ENCODE measurements at places on chromosomes 6 and 20. TPM values are rescaled to one million over a fixed set of nuclear protein-coding genes. Genes with fewer than 3 reads are reported as not detected.

The NCOA3 gene
- 22.3 TPM for polyA plus RNA-seq

The ADGRF1 gene
- not detected for polyA plus RNA-seq

The MTG2 gene
- polyA plus RNA-seq: 26.2 TPM

The CCM2L gene
- not detected for polyA plus RNA-seq

The CCN5 gene
- 122 TPM for polyA plus RNA-seq

The PDE7B gene
- polyA plus RNA-seq: 7.9 TPM

The RGS17 gene
- 7.3 TPM for polyA plus RNA-seq

The GLP1R gene
- polyA plus RNA-seq: not detected

The BTN1A1 gene
- not detected for polyA plus RNA-seq

The SLC22A23 gene
- 0.81 TPM for polyA plus RNA-seq

The DNAH8 gene
- polyA plus RNA-seq: not detected

- no peak for DNase-seq
These were observed 13.3 kb upstream of the ITPR3 start for GRCh38 chr6:33607784-33608161.

DNA sequence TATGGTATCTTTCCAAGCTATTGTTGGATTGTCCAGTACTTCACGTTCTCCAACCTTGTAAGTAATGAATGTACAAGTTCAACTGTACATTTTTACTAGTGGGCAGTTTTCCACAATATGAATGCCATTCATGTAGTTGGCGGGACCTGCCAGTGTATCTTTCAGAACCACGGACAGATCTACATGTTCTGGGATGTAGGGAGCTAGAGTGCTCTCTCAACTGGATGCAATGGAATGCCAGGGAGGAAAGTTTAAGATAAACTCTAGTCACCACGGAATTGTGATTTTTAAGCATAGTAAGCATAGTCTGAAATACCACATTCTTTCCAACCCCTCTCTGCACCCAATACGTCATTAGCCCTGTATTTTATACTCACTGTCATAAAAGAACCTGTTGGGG, 21.5 kb upstream of the HLA-C start:
- DNase-seq: peak; percentile 30

GRCh38 chr6:125008261-125008703, 46.0 kb downstream of the RNF217 start:
- peak; percentile 75 for DNase-seq

GRCh38 chr20:53818457-53819177, 225.0 kb upstream of the ZNF217 start:
- DNase-seq: no peak

DNA sequence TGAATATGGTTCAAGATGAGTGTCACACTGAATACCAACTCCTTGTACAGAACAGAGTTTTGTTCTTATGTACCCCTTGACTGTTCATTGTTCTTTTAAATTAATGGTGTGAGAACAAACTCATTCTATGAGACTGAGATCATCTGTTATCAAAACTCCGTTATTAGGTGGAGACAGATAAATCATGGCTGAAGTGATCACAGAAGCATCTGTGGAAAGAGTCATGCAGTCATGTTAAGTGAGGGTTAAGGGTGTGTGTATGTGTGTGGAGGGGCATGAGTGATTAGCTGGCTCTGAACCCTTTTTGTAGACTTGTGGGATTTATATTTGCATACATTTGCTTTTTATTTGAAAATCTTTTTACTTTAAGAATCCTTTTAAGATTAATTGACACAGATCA, 24.7 kb downstream of the ADGRG6 start:
- peak; percentile 48 for DNase-seq

DNA sequence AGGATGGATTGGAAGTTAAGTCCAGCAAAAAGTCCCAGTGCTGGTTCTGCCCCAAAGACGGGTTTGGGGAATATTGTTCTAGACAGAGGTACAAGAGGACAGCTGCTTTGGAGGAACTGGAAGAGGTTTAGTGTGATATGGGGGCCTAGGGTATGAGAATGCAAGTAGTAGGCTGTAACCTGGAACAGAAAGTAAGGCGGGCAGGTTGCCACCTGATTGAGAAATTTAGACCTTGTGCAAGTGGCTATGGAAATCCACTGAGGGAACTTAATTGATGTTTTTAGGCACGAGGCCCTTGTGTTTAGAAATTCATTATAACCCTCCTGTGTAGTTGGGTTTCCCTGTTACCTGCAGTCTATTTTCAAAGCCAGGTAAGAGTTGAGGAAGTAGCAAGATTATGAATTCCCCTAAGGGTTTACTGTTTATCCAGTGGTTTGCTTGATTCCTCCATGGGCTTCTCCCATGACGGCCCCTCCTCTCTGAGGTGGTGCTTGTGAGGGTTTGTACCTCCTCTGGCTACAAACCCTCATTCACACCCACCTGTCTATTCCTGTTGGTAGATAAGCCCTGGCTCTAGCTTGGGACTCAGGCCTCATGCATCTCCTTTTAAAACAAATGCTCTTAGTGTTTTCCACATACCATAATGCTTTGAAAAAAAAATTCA, 42.0 kb upstream of the BCAS1 start:
- no peak for DNase-seq

DNA sequence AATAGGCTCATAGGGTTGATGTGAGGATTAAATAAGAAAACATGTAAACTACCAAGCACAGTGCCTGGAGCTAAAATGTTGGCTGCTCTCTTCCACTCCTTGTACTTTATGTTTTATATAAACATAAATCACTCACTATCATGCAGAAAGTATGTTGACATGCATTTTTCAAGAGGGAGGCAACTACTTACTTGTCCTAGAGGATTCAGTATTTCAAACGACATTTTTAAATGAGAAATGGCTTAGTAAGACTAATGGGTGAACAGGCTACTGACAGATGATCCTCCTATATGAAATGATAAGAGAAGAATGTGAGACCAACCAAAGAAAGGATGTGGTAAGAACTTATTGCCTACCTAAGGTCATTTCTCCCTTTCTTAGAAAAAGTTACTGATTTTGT, 21.0 kb downstream of the LATS1 start:
- peak; percentile 69 for DNase-seq

DNA sequence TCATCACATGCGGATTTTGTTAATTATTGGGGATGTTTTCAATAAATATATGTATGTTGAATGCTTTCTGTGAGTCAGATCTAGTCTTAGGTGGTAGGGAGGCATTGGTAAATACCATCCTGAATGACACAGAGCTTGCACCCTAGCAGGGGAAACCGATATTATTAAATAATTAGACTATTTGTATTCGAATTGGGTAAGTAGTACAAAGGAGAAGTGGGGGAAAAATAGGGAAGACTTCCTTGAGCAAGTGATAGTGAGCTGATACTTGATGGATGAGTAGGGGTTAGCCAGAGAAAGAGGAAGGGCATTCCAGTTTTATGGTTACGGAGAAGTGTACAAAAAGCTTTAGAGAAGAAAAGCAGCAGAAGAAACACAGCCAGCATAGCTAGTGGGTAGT, 1.5 kb downstream of the RIOK1 start:
- no peak for DNase-seq

DNA sequence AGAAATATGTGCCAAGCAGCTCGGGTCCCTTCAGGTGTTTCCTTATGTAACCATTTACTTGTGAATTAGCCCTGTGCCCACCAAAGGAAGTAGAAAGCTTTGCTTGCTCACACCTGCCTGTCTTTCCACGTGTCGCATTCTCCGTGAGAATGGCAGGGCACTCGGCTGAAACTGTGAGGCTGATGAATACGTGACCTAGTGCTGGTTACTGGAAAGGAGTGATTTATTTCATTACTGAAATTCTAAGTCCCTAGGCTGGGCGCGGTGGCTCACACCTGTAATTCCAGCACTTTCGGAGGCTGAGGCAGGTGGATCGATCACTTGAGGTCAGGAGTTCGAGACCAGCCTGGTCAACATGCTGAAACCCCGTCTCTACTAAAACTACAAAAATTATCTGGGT, 45.9 kb upstream of the TULP1 start:
- no peak for DNase-seq

DNA sequence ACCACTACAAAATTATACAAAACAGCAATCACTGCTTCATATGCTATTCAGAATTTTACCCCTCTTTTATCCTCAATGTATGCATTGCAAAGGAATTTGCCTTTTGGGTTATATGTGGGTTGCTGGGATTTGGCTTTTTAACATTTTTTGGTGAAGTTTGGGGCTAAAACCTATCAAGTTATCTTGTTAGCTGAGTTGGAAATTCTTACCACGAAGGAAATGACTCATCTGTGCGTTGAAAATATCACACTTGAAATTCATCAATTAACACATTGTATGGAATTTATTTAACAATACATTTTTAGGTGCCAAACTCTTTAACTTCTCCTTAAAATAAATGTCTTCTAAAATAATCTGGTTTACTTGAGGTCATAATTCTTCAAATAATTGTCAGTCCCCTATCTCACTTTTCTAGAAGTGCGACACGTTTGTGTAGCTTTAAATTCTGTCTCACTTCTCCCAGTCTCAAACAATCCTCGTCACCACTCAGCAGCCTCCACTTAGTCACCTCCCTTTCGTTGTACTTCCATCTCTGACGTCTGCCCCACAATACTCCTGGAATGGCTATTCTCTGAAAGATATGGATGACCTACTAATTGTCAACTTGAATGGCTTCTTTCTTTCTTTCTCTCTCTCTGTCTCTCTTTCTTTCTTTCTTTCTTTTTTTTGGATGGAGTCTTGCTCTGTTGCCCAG, 88.5 kb downstream of the PHACTR1 start:
- DNase-seq: peak; percentile 87

DNA sequence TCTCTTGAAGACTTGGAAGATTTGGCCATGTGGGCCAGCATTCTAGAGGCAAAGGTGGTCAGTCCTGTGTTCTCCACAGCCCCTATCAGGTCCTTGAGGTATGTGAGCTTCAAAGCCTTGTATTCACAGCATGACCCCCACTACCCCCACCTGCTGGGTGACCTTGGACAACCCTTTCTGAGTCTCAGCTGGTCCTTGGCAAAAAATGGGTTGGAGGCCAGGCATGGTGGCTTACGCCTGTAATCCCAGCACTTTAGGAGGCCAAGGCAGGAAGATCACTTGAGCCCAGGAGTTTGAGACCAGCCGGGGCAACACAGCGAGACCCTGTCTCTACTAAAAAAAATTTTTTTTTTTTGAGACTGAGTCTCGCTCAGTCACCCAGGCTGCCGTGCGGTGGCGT, 42.6 kb downstream of the UBE2V1 start:
- no peak for DNase-seq

GRCh38 chr6:5203546-5203945, 57.2 kb downstream of the LYRM4 start:
- DNase-seq: peak; percentile 17

- peak; percentile 23 for DNase-seq
These were observed 556 bp downstream of the PANK2 start for GRCh38 chr20:3889489-3890397.

GRCh38 chr6:7373739-7374138, 15.8 kb downstream of the CAGE1 start:
- no peak for DNase-seq
